Stimulated activated CD8-positive, alpha-beta memory T cell treated with anti-CD3 and anti-CD28 coated beads, Interleukin-12 subunit alpha, Interleukin-12 subunit beta, amount 100 ng/mL, for 1 hour (primary cell): ENCODE measurements at places on chromosomes 4 and X.

DNA sequence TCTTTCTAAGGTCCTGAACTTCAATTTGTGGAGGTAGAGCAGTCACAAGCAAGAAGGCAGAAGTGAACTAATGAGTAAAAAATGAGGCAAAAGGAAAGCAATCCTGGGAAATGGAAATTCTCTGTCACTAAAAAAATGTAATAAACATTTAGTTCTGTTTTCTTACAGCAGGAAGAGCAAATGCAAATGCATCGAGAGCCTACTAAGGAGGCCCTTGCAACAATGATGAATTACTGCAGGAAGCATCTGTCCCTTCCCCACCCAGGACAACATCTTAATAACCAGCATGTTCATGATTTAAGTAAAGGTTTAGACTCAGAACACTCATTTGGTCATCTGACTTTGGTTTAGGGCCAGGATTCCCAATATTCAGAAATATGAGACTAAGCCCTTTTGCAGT lies 341.4 kb upstream of the NOCT start:
- no peak for DNase-seq

DNA sequence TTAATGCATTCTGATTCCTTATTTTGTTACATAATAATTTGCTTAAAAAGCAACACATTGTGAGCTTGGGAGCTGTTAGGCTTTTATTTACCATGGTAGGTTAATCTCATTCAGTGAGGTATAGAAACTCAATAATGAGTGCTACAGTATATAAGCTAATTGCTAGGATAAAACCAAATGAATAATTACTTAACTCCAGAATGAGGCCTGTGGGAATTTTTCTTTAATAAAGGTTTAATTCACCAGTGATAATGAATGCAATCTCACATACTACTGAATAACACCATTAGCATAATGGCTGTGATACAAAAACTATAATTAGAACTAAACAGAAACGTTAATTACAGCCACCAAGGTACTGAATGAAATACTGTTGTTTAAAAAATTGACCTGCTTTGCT lies 326.3 kb downstream of the IQCM start:
- no peak for DNase-seq

DNA sequence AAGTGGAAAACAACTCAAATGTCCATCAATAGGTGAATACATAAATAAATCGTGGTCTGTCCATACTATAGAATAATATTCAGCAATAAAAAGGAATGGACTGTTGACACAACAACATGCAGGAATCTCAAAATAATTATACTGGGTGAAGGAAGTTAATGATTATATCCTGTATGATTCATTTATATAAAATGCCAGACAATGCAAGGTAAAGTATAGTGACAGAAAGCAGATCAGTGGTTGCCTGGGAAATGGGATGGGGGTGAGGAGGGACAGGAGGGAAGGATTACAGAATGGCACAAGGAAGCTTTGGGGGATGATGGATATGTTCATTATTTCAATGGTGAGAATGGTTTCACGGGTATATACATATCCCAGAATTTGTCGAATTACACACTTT lies 12.3 kb downstream of the PYURF start:
- DNase-seq: no peak

- no peak for DNase-seq
Measured at GRCh38 chrX:118872102-118872566, 48.5 kb downstream of the ZCCHC12 start.

GRCh38 chr4:9611101-9611500 lies 166.9 kb downstream of the DEFB131A start:
- no peak for DNase-seq

GRCh38 chr4:71004281-71004851 lies 10.9 kb downstream of the DCK start:
- DNase-seq: no peak
